ENCODE measurements at places on chromosomes 1 and 21.

DNA sequence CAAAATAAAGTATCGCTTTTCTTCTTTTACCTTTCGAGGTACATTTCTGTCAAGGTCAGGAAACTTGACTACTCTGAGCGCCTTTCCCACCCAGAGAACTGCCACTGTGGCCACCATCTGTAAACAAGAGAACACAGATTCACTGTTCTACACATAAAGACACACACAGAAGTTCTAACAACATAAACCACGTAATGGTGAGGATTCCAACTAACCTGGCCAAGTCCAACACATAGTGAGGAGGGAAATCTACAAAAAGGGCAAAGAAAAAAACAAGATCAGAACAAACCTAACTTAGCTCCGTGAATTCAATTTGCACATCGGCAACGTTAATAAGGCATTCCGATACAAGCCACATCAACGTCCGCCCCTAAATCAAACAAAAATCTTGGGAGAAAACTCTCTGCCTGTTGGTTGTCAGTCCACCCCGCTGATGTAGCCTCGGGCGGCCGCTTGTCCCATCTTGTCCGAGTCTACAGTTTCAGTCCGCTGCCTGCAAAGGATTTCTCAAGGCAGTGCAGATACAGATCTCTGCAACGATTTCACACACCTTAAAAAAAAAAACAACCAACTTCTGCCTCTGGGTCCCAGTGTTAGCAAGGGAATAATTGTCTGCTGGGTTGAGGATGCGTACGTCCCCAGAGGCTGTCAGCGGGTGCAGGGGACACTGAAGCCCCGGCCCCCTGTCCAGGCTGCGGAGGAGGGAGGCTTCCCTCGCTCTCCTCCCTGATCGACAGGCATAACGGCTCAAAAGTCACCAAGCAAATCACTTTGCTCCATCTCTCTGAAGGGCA lies 1.0 kb downstream of the SLC35D1 start:
- DNase-seq = peak; percentile 53

DNA sequence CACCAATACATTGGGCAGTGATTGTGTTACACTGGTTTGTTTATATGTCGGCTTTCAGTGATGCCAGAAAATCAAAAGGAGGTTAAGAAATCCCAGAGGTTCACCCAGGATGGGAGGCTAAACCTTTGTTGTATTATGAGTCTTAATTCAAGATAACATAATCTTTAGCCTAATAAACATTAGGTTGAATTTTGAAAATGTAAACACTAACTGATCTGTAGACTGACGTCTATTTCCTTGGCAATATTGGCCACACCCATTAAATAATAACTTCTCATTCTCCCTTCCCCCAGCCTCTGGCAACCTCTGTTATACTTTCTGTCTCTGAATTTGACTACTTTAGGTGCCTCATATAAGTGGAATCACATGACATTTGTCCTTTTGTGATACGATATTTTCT lies 238.7 kb downstream of the DISC1 start:
- no peak for DNase-seq

- DNase-seq = peak; percentile 77
These were observed 81.1 kb upstream of the AK4 start for GRCh38 chr1:65066766-65067490.

- DNase-seq = no peak
These were observed 615.4 kb downstream of the AGBL4 start for GRCh38 chr1:49408346-49408745.

- DNase-seq = peak; percentile 66
These were observed 600 bp downstream of the CLK2 start for GRCh38 chr1:155272466-155273342.

- no peak for DNase-seq
These were observed 3.4 kb upstream of the KIFAP3 start for GRCh38 chr1:170077926-170078325.

GRCh38 chr1:155038602-155039307 lies 5.1 kb downstream of the DCST1 start:
- no peak for DNase-seq

- no peak for DNase-seq
These were observed 12.7 kb downstream of the CFAP298 start for GRCh38 chr21:32599526-32599925.

GRCh38 chr1:245211035-245211749 lies 56.4 kb downstream of the KIF26B start:
- no peak for DNase-seq

DNA sequence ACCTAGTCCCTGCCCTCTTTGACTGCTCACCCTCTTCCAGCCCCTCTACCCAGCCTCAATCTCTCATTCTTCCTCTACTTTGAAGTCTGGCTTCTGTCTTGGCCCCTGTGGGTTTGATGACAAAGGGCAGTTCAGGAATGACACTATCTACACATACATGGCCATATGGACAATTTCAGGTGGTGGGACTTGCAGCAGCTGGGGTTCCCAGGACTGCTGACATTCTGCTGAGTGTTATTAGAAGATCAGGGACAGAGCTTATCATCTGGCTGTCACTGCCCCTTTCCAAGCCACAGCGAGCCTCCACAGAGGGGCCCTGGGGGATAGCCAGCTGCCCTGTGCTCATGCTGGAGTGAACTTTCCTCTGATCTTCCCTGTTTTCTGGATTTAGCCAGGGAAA lies 97.4 kb upstream of the IPO9 start:
- no peak for DNase-seq

GRCh38 chr1:230812568-230812967 lies 55.8 kb downstream of the C1orf198 start:
- DNase-seq = no peak

DNA sequence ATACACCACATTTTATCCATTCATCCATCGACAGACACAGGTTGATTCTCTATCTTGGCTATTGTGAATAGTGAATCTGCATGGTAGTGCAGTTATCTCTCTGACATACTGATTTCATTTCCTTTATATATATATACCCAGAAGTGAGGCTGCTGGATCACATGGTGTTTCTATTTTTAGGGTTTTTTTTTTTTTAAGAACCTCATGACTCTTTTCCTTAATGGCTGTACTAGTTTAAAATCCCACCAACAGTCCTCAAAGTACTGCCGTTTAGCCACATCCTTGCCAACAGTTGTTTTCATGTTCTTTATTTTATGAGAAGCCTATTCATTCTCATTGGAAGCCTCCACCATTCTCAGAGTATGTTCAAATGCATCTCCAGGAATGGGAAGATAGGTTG lies 258.7 kb upstream of the SNX7 start:
- DNase-seq = no peak

DNA sequence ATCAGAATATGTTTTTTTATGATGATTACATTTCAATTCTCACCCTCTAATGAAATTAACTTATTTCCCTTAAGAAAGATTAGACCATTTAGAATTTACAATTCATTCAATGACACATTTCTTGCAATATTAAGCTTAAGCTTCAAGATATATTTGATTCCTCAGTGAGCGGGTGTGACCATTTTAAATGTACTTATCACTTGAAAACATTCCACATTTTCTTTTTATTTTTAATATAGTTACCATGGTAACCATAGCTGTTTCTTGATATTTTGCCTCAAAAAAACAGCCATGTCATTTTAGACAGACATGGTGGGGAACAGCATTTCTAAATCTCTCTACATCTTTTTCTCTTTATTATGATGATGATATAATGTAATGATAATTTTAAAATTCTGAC lies 1029.0 kb upstream of the B3GALT2 start:
- DNase-seq = no peak

- no peak for DNase-seq
These were observed 82.9 kb downstream of the STUM start for GRCh38 chr1:226631229-226632000.

DNA sequence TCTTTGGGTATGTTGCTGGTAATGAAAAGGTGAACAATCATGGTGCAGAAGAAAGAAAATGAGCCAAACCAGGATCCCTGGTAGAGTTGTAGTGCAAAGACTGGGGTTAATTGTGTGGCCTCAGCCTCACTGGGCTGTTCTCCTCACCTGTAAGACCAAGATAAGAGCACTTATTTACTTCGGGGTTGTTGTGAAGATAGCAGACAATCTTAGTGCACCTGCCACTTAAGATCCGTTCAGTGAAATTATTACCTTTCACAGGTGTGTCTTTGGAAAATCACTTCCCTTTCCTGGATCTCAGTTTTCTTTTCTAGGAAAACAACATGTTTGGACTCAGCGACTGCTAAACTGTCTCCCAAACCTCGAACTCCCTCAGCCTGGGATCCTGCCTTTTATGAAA lies 1.3 kb upstream of the FGGY start:
- no peak for DNase-seq

DNA sequence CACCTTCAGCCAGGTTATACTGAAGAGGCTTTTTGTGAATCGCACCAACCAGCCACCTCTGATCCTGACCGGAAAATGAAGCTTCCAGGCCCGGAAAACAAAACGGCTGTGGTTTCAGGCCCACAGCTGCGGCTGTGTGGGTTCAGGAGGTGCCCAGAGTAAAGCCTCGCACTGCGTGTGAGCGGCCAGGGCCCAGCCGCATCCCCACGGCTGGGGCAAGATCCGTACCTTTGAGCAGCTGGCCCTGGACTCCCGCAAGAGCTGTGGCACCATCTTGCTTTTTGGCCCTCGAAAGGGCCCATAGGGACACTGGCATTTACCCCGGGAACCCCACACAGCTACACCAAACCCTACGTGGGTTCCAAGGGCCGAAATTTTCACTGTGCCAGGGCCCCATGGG lies 63.0 kb downstream of the GLUL start:
- DNase-seq = no peak

DNA sequence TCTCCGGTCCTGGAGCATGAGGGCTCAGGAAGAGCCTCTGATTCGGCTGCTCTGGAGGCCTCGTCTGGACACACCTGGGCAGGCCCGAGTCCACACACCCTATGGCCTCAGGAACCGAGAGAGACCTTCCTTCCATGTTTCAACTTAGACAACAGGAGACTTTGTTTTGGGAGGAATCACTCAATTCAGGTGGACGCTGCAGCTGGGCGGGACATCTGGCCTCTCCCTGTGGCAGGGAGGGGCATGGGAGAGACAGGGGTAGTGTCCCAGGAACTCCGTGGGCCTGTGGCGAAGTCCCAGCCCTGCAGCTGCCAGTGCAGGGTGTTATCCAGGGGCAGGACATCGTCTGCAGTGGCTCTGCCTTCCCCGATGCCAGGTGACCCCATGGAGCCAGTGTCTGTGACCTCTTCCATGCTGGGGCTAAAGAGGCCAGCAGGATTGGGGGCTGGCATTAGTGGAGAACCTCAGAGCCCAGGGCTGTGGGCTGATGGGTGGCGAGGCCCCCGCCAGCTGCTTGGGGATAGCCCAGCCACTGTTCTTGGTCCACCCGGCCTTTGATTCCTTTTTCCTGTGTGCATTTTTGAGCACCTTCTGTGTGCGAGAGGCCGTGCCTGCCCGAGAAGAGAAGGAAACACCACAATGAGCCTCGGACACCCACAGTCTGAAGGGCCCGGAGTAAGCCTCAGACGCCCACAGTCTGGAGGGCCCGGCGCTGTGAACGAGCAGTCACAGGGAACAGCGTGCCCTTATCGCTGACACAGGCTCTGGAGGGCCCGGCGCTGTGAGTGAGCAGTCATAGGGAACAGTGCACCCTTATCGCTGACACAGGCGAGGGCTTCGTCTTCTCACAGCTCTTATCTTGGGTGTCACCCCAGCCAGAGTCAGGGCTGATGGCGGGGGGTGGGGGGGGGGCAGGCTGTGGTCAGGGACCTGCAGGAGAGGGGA lies 6.2 kb downstream of the COL18A1 start:
- no peak for DNase-seq

DNA sequence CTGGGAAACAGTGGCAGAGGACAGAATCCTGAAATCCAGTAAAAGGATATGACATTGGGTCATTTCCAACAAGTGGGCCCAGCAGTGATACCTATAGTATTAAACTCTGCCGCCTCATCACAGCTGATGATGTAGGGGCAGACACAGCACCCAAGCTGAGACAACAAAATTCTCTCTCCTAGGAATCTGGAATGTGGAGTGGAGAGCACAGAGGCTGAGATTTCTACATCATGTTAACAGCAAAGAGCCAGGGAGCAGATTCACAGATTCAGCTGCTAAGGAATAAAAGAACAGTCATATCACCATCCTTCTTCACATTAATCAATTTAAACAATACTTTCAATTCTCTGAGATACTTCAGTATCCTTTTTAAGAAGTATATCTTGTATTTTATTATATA lies 61.9 kb downstream of the CRP start:
- DNase-seq = no peak

- no peak for DNase-seq
These were observed 1011.8 kb upstream of the ADGRL4 start for GRCh38 chr1:80018348-80018747.

- DNase-seq = no peak
These were observed 199.2 kb upstream of the NEGR1 start for GRCh38 chr1:72481420-72481970.

- peak; percentile 41 for DNase-seq
These were observed 45.7 kb downstream of the SLC9A1 start for GRCh38 chr1:27109103-27109822.

DNA sequence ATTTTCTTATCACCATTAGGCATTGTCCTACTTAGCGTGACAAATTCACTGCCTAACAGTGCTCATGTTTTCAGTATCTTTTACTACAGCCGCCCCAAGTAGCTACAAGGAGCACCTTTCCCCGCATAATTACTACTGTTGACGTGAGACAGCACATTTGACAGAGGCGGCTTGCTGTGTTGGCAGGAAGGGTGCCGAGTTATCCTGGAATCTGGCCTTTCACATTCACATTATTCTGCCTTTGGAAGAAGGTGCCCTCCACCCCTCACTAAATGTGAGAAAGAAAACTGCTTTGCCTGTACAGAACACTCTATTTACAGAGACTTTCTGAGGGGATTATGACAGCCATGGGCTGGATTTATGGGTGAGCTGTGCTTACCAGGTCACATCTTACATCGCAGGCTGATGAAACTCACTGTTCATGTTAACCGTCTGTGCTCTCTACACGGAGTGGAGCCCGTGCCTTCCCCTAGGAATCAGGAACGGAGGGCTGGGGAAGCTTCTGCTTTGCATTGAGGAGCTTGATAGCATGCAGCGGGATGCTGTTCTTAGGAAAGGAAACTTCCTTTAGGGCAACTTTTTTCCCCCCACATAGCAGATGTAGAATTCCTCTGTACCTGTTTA lies 148.0 kb upstream of the ZRANB2 start:
- no peak for DNase-seq

GRCh38 chr1:61585714-61586113 lies 139.2 kb downstream of the TM2D1 start:
- DNase-seq = no peak

DNA sequence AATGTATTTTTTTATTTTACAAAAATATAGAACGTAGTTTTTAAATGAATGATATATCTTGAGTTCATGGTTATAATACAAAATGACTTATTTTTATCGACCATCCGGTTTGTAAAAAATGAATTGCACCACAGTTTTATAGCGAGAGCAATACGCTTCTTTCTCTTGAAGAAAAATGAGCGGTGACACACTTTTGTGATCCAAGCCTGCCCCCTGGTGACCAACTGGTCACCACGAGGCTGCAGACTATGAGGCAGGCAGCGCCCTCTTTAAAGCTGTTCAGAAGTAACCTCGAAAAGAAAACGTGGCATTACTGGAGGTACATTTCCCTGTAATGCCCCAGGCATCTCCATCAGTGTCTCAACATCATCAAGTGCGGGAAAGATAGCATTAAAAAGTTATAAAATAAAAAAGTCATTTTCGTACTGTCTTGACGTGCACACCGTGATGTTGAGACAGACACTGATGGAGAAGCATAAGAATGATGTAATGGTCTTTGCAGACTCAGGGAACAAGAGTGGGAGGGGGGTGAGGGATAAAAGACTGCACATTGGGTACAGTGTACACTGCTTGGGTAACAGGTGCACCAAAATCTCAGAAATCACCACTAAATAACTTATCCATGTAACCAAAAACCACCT lies 734.2 kb upstream of the ADAMTS5 start:
- peak; percentile 72 for DNase-seq

- DNase-seq = no peak
These were observed 31.4 kb upstream of the ACTL8 start for GRCh38 chr1:17723684-17724083.

Data from HEK293T (cell line).